ENCODE measurements at places on chromosomes 6 and 20.
A peak's percentile ranks its signal among the peaks of the same experiment; 100 is the strongest.

- DNase-seq, result no peak
Measured at GRCh38 chr6:14841901-14842421, 403.9 kb upstream of the JARID2 start.

DNA sequence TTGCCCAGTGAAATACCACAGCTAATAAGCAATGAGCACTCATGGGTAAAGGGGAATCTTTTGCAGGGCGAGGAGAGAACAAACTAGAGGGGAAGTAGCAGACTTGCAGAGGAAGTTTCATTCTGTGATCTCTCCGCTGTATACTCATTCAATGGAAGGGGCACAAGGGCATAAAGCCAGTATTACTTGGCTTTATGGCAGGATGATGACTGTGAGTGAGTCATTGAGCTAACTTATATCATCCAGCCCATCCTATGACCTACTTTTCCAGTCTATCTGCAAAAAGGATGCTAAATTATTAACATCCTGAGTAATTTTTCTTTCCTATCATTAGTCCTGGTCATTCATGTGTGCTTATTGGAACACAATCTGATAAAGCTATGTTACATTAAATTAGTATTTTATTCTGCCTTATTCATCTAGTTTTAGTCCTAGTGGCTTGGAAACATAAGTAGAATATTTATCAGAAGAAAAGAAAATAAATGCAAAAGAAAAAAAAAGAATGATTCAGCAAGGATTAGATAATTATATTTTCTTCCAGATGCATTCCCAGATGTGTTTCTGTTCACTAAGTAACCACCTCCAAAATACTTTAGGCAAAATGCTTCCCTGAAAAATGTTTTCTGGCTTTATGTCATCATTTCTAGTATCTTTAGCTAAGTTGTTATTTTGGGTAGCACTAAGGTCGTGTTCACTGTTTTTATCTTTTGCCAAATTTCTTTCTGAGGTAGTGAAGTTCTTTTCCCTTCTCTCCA, 471.7 kb downstream of the CDKAL1 start:
- DNase-seq, result no peak

DNA sequence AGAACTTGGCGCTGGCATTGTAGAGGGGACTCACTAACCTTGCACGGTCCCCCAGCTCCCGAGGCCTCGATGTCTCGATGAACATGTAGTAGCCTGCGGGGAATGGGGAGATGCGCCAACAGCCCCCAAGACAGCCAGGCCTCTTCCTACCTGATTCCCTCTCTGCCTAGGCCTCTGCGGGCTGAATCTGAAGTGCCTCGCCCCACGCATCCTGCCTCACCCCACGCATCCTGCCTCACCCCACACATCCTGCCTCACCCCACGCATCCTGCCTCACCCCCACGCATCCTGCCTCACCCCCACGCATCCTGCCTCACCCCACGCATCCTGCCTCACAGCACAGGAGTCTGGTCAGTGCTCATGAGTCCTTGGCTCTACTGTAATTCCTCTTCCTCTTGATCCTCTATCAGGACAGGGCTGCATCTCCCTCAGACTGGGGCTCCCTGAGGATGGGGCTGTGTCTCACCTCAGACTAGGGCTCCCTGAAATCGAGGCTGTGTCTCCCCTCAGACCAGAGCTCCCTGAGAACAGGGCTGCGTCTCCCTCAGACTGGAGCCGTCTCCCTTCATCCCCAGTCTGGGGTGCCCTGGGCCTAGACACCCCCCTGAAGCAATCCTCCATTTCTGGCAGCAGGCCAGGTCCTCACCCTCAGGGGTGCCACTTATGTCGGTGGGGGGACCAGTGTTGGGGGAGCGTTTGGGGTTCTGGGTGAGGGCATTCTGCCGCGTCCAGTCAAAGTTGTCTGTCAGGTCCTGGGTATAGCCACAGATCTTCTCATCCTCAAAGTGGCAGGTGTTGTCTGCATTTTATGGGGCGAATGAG, 53.6 kb downstream of the MDGA1 start:
- no peak for DNase-seq

DNA sequence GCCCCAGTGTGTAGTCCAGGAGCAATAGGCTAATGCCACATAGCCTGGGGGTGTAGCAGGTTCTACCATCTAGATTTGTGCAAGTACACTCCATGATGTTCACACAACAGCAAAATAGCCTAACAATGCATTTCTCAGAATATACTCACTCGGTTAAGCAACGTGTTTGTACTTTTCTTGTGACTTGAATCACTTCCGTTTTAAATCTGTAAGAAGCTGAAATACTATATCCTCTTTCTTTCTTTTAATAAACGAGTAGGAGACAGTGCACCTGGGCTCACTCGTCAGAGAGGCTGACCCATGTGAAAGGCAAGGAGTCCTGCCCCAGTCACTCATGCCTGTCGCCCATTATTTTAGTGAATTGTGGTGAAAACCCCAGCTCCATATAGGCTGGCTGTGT, 201.6 kb downstream of the FOXA2 start:
- no peak for DNase-seq

DNA sequence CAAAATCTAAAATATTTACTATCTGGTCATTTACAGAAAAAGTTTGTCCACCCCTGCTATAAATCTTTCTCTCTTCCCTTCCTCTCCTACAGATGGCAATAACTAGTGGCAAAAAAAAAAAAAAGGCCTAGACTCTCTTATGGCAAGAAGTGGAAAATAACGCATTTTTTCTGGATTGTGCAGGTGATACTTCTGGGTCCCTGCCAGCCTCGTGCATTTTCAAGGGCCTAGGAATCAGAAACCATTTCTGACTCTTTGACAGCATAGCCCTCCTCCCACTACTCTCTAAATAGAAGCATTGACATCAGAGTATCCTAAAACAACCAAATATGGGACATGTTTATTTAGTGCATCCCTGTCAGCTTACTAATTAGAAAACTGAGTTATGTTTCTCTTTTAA, 251.0 kb downstream of the KHDC1L start:
- no peak for DNase-seq

DNA sequence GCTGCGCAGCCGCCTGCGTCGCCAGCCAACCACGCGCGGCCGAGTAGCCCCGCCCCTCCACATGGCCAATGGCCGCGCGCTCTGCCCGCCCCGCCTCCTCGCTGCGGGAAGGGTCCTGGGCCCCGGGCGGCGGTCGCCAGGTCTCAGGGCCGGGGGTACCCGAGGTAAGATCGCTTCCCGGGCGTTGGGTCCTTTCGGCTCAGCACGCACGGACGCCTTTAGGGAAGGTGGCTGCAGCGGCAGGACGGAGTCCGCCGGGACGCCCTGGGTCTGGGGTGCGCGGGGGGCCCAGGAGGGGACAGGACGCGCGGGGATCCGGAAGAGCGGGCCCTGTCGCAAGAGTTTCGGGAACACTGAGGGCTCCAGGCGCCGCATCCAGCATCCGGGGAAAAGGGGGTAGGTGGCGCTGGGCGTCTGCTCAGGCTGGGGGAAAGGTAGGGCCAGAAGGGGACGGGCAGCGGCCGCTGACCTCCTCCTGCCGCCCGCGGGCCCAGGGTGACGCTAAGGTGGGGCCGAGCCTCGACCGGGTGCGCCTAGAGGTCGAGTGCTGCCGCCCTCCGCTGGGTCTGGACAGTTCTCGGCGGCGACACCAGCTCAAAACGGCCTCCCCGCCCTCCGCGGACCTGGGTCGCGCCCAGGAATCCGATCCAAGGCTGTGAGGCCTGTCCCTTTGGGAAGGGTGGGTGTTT, at the start of gene MAVS:
Gene MAVS, plus strand, starts transcription at position 95 of the 689 bp plus-strand sequence. CDS start 7,791 bp downstream, outside the sequence.
- peak; percentile 91 for DNase-seq

GRCh38 chr20:45032276-45032675, 66.0 kb downstream of the STK4 start:
- no peak for DNase-seq

DNA sequence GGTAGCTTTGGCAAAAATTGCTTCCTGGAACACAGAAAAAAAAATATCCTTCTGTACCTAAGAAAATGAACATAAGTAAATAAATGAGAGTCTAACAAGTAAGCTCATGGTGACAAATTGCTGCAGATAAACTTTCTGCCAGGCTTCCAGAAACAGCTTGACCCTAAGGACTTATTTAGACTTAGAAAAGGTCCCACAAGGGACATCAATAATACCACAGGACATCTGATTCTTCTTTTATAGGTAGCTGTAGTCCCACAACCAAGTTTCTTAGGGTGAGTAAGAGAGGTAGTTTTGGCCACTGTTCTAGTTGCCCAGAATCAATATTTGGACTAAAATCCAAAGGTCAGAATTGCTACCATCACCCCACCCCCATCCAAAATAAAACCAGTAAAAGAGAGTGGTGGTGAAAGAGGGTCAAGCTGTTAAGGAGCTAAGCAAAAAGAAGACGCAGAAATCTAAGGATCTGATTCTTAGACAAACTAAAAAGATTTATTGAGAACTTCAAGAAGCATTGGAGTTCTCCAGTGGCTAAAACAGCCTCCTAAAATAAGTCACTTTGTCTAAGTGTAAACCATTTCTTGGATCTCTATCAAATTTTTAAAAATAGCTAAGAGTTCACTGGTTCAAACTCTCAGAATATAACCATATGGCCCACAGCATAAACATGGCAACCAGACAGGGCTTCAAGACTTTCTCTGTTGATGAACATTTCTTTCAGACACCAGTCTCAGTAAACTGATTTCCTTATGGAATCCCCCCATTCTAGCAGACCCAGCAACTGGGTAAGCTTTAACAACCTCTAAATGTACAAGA, 180.6 kb downstream of the PTPRK start:
- DNase-seq, result no peak

GRCh38 chr20:31560746-31561598, 44.1 kb upstream of the ID1 start:
- no peak for DNase-seq

- DNase-seq, result no peak
Measured at GRCh38 chr6:134373282-134373922, 55.5 kb upstream of the SGK1 start.

- no peak for DNase-seq
Measured at GRCh38 chr20:46316984-46317684, 8.8 kb upstream of the CDH22 start.

GRCh38 chr20:36606158-36607066, 833 bp downstream of the RAB5IF start:
- DNase-seq, result peak; percentile 47

- DNase-seq, result no peak
Measured at GRCh38 chr20:51446656-51447055, 95.9 kb downstream of the NFATC2 start.

GRCh38 chr6:43909474-43910148, 139.6 kb downstream of the VEGFA start:
- DNase-seq, result no peak

DNA sequence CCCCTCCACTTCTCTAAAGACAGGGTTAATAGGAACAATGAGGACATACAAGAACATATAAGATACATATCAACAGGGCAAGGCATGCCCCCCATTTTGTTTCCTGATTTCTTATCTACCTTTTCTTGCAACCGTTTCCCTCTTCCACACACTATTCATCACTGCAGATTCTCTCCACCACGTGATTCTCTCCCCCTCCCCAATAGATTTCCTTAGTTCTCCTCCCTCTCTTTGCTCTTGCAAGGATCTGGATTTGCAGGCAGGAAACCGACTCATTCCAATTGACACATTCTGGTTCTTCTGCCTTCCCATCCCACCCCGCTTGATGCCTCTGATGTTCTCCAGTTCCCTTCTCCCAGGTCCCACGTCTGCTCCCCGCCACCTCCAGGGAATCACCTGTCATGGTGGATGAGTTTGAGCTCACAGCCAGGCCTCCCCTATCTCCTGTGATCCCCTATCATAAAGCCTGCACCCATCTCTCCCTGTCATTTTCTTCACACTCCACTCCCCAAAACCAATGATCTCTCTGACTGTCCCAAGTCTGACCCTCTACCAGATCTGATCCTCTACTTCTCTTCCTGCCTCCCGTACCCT, 7.5 kb downstream of the GABBR1 start:
- no peak for DNase-seq

GRCh38 chr6:119158057-119158848, 79.8 kb upstream of the FAM184A start:
- no peak for DNase-seq

GRCh38 chr6:139713424-139713823, 339.0 kb upstream of the CITED2 start:
- no peak for DNase-seq

DNA sequence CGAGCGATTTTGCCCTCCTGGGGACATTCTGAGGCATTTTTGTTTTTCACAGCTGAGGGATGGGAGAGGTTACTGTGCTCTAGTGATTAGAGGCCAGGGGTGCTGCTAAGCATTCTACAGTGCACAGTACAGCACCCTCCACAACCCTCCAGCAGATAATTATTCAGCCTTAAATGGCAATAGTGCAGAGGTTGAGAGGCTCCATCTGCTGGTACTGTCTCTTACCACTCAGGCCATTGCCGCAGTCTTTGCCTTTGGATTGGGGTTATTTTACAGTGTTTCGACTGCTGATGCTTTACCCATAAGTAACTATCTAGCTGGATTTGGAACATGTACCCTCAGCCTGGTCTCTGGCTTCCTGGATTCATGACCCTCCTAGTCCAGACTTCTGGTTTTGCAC, 705.3 kb downstream of the KIF16B start:
- no peak for DNase-seq

DNA sequence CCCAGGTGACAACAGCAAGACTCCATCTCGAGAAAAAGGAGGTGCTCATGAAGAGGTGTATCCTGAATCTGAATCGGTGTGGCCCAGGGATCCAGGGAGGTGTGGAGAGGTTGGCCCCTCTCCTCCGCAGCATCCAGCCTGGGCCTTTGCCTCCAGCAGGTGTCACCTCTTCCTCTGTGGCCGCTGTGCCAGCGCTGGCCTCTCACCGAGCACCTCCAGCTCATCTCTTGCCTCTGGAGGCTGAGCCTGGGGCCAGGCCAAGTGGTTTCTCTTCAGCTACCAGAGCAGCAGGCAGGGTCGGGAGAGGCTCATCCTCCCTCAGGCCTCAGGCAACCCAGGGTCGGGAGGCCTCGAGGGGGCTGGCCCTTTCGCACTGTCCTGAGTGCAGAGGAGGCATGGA, 1.2 kb upstream of the COL20A1 start:
- no peak for DNase-seq

- no peak for DNase-seq
Measured at GRCh38 chr6:46628498-46628897, 24.1 kb downstream of the CYP39A1 start.

- no peak for DNase-seq
Measured at GRCh38 chr6:160931378-160932310, 59.9 kb upstream of the MAP3K4 start.

DNA sequence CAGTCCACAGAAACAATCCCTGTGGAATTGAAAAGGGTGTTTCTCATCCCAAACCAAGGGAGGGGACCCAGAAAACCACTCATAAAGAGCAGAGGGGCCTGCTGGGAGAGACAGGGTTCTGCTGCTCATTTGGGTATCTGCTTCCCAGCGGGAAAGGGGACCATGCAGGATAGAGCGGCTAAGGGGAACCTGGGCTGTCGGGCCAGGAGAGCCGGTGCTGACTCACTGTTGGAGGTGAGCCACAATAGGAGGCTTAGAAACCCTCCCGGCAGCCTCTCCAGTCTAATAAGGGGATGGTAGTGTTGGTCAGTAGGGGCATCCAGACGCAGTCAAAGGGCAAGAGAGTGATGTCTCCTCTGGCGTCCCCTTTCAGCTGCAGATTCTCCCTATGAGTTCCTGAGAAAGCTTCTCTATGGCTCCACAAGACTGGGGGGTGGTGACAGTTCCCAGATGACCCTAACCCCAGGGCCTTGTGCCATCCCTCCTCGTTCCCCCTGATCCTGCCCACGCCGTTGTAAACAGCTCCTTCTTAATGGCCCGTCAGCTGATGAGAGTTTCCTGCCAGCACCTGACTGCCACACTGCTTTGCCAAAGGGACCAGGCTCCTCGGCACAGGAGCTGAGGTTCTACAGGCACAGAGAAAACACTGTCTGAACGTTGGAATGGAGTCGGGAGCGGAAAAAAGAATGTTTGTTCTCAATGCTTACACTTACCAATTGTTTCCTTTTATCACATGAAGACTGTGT, 646.1 kb upstream of the DEFB115 start:
- no peak for DNase-seq

Measured in activated T-cell treated with anti-CD3 and anti-CD28 coated beads, Interleukin-2, amount 50 U/mL, for 48 hours (primary cell).